Left renal cortex interstitium (tissue), 4 donors: ENCODE measurements at places on chromosomes 13 and 19.

GRCh38 chr19:2113439-2114211, 16.9 kb downstream of the IZUMO4 start:
- DNase-seq, result no peak

- no peak for DNase-seq
Measured at GRCh38 chr19:15810335-15810734, 5.1 kb downstream of the OR10H1 start.

GRCh38 chr19:39926170-39926760, 8.2 kb downstream of the FCGBP start:
- DNase-seq, result no peak

DNA sequence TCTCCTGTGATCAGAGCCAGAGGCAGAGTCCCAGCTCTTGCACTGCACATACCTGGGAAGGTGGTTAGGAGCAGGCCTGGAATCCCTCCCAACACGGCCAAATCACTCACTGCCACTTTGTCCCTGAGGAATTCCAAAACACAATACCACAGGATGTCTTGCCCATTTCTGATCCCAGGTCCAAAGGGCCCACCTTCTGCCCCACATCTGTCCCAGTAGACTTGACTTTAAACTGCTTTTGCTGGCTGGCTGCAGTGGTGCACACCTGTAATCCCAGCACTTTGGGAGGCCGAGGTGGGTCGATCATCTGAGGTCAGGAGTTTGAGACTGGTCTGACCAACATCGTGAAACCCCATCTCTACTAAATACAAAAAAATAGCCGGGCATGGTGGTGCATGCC, 18.9 kb downstream of the ZNF536 start:
- no peak for DNase-seq

- no peak for DNase-seq
Measured at GRCh38 chr13:40306817-40307216, 359.6 kb downstream of the FOXO1 start.

- no peak for DNase-seq
Measured at GRCh38 chr13:44895264-44895952, 93.9 kb downstream of the NUFIP1 start.

DNA sequence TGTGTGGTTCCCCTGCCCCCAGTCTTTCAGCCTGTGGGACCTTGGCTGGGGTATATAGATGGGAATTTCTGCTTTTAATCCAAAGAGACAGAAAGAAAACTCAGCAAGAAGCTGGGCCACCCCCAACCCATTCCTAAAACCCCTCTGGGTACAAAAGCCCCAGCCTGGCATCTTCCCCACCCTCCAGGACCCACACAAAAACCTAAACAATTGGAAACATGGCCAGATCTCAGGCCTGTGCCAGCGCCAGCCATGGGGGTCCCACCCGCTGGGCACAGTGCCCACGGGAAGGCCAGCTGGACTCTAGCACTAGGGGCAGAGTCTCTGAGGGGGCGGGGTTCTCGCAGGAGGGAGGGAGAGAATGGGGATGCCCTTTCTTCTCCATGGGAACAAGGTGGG, 8.6 kb downstream of the LYL1 start:
- DNase-seq, result no peak

- no peak for DNase-seq
Measured at GRCh38 chr13:44053208-44053607, 173.5 kb downstream of the LACC1 start.

DNA sequence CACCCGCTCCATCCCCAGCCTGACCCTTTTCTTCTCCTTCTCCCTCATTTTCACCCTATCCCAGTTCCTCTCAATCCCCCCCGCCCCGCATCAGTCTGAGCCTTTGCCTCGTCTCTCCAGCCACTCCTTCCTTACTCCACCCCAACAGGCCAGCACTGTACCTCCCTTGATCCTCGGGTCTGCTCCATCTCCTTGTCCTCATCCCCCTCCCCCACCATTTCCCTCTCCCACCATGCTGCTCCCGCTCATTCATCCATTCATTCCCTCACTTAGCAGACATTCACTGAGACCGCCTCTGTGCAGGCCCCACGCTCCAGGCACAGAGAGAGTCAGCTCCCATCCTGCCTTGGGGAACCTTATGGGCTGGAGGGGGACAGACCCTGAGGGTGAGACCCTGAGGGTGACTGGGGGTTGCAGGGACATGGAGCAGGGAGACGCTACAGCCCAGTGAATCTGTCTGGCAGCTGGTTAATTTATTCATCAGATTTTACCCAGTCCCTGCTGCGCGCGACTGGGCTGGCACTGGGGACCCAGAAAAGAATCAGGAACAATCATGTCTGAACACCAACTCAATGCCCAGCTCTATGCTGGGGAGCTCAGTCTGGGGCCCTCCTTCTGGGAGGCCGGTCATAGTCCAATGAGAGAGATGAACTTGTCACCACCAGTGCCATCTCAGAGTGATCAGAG, 881 bp downstream of the ARHGAP33 start:
- DNase-seq, result no peak

- DNase-seq, result no peak
Measured at GRCh38 chr19:38792250-38793111, 3.5 kb downstream of the LGALS7B start.

GRCh38 chr13:80250213-80250810, 90.6 kb downstream of the SPRY2 start:
- no peak for DNase-seq

DNA sequence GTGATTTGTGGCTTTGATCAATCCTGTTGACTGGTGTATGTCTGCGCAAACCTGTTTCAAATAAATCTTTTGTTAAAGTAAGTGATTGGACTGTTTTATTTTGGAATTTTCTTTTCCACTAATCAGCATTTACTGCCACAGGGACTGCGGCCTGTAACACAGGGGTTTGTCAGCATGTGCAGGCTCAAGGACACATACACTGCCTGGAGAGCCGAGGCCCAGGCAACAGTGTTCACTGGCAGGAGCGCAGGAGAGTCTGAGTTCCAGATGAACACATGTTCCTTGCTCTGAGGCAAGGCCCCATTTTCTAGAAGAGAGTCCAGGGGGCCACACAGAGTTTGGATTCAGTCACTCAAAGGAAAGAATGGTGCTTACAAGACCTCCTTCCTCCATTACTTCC, 26.0 kb downstream of the SHISA2 start:
- no peak for DNase-seq

DNA sequence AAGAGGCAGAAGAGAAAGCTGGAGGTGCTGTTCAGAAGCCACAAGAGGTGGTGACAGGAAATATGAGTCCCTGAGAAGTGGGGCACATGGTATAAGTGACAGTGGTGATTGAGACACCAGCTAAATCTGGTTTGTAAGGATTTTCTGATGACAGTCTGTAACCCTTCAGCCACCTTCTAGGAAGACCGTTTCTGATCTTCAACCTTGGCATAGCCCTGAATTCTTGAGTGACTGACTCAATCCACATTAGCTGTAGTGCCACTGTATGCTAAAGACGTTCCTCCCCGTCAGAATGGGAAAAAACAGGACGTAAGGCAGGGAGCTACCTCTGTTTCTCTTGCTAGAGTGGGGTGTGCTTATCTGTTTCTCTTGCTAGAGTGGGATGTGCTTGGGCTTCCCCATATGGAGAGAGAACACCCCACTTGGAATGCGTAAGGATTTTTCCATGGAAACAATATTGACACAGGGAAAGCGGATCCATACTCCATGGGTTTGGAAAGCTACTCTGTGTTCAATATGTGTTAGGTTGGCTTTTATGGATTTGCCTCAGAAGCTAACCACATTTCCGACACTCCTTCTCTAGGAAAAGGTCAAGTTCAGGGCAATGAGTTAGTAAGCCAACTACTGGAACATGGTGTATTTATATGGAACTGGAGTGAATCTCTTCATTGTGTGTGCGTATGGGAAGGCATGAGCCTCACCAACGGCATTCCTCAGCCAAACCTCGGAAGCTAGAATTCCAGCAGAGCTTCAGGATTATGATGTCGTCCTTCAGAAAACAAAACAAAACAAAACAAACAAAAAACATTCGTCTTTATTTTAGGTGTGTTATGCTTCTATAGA, 948.8 kb upstream of the SLC10A2 start:
- no peak for DNase-seq

- DNase-seq, result no peak
Measured at GRCh38 chr13:51729866-51730553, 74.0 kb downstream of the DHRS12 start.

- no peak for DNase-seq
Measured at GRCh38 chr13:40651866-40652587, 14.4 kb downstream of the FOXO1 start.

- DNase-seq, result no peak
Measured at GRCh38 chr13:49694446-49694845, 3.2 kb upstream of the EBPL start.

DNA sequence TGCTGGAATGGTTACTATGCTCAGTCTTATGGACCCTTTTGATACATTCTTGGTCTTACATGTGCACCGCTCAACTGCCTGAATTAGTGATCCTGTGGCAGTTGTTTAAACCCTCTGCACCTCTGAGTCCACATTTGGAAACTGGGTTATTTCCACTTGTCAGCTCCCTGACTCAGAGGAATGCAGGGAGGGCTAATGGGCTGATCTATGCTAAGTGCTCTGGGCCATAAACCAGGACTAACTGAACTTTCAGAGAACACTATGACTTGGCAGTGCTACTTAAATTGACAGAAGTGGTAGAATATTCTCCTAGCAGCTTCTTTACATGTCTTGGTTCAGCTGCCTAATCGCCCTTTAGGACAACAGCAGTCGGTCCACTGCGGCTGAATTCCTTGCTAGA, 26.8 kb upstream of the MED4 start:
- no peak for DNase-seq

- DNase-seq, result no peak
Measured at GRCh38 chr13:33272531-33273124, 12.9 kb downstream of the STARD13 start.

GRCh38 chr19:15142313-15142712, 35.1 kb downstream of the SYDE1 start:
- no peak for DNase-seq

- no peak for DNase-seq
Measured at GRCh38 chr13:112333756-112334543, 42.2 kb upstream of the SPACA7 start.

DNA sequence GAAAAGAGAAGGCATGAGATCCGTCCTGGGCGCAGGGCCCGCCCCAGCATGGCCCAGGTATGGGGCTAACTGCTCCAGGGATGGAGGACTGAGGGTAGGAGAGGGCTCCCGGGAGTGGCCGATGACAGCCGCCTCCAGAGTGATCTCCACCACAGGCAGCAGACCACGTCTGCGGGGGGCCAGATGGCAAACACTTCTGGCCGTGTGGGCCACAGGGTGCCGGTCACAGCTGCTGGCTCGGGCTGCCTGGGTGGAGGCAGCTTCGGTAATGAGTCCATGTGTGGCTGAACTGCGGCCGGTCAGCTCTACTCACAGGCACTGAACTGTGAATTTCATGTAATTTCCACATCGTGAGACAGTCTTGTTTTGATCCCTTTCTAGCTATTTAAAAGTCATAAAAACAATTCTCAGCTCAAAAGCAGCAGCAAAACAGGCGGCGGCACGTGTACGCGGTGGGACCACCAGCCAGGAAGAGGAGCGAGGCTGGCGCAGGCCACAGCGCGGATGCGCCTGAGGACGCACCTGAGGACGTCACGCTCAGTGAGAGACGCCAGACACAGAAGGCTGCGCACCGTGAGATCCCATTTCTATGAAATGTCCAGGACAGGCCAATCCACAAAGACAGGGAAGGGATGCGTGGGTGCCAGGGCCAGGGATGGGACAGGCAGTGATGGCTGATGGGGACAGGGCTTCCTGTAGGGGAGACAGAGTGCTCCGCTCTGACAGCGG, 4.0 kb downstream of the LSM7 start:
- DNase-seq, result no peak

DNA sequence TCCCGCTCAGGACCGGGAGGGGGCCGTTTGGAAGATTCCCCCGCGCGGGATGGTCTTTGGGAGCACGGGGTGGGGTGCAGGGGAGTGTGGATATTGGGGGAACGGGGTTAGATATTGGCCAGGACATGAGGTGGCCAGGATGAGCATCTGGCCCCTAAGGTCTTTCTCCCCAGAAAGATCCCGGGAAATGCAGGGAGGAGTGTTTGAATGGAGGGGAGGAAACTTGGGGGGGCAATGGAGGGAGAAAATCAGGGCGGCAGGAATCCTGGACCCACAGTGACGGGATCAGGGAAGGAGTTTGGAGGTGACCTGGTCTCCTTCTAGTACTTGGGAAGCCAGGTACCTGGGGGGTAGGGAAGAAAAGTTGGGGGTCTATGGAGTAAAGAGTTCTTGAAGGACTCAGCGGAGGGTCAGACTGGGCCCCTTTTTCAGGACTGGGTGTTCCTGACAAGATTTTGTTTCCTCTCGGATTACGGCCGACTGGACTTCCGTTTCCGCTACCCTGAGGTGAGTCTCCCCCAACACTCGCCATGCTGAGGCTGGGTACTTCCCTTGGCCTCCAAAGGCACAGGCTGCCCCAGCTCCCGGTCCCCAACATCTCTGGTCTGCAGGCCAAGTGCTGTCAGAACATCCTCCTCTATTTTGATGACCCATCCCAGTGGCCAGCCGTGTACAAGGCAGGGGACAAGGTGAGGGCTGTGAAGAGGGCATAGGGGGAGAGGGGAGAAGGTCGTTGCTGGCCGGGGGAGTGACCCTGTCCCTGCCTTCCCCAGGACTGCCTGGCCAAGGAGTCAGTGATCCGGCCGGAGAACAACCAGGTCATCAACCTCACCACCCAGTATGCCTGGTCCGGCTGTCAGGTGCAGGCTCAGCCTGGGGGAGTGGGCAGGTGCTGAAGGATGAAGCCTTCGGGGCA, 989 bp downstream of the TMEM145 start:
- no peak for DNase-seq

DNA sequence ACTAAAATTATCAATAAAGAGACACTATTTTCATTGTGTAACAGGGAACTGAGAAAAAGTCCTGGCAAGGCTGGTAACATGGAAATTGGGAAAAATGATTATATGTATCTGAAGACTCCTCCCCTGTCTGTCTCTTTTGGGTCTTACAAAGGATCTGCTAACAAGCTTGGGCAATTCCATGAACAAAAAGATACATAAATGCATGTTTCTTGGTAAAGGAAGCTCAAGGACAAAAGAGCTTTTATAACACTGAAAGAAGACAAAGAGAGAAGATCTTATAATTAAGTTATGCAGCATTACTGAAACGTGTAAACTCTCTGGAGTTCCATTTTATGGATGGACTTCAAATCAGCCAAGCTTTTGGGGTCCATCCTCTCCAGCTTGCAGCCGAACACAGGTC, 29.2 kb downstream of the EFNB2 start:
- DNase-seq, result no peak
